ENCODE measurements at places on chromosomes 6 and 20. TPM values are rescaled to one million over a fixed set of nuclear protein-coding genes. Genes with fewer than 3 reads are reported as not detected.

The SLC17A1 gene
- not detected for polyA plus RNA-seq

The TMEM200A gene
- 0.27 TPM for polyA plus RNA-seq

The GPR6 gene
- not detected for polyA plus RNA-seq

The LRRN4 gene
- polyA plus RNA-seq, result 0.02 TPM

The SRMS gene
- 0.04 TPM for polyA plus RNA-seq

The ULBP2 gene
- polyA plus RNA-seq, result 5.4 TPM

The FOXQ1 gene
- 8.7 TPM for polyA plus RNA-seq

The LGSN gene
- polyA plus RNA-seq, result not detected

The CD93 gene
- 1.8 TPM for polyA plus RNA-seq

The BPIFB2 gene
- polyA plus RNA-seq, result 0.85 TPM

The FARS2 gene
- 5.0 TPM for polyA plus RNA-seq

The CNPY3 gene
- 15.1 TPM for polyA plus RNA-seq

The MYBL2 gene
- polyA plus RNA-seq, result 9.3 TPM

The PPP1R14C gene
- 7.8 TPM for polyA plus RNA-seq

The SLC16A10 gene
- 0.18 TPM for polyA plus RNA-seq

The RALGAPB gene
- polyA plus RNA-seq, result 10.3 TPM

All from esophagus (tissue), 2 donors.